Activated naive CD4-positive, alpha-beta T cell (primary cell): ENCODE measurements at places on chromosomes 6 and 20.

DNA sequence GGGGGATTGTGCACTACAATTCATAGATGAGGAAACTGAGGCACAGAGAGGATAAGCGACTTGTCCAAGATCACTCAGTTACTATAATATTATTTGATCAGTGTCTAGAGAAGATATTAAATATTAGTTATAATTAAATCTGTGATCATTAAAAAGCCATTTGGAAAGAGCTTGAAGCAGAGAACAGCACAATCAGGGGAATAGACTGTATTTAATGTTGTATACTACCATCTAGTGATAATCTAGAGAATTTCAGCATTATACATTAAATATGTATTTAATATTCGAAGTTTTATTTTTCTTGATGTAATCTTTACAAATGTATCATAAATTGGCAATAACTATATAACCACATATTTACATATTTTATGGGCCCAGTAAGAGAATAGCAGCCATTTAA is 20.1 kb upstream of the MTCL3 start:
- DNase-seq = no peak

DNA sequence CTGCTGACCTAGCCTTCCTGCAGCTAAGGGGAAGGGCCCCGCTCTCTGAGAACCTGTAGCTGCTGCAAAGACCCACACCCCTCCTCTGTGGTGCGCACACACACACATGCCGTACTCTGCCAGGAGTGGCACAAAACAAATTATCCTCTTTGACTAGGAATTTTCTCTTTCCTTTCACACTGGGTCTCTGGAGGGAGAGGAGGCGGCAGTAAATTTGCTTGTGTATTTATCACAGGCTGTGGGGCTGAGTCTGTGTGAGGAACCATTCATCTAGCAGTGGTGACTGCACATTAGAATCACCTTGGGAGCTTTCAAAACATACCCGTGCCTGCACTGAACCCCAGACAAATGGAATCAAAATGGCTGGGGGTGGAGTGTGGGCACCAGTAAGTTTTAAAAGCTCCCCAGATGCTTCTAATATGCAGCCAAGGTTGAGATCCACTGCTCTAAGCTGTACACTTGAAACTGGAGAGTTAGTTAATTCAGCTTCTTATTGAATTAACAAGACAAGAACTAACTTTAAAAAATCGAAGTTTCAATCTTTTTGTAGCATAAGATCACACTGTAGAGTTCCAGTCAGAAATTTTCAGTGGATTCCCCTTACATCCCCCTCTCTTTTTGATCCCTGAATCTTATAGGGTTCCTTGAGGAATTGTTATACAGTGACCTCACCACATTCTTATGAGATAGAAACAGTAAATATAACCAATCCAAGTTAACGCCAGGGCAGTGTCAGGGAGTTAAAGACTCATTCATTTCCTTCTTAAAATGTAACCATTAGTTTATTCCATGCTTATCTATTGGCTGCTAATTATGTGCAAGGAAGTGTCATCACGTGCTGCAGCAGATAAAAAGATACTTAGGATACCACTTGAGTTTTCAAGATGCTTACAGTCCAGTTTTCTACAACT is 29.8 kb upstream of the GMDS start:
- no peak for DNase-seq

DNA sequence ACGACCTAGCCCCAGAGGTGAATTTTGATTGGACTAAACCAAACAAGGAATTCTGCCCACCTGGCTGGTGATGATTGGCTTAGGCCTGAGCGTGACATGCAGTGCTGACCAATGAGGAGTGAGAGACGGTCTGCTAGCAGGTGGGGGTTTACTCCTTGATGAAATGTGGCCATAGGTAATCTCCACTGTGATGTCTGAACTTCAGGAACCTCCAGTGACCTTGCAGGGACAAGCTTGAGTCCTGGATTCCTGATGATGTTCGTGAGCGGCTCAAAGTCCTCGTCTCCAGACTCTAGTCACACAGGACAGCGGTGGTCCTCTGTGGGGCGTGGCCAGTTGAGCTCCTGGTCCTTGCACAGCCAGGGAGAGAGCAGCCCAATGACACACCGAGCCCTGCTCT is 8.4 kb downstream of the VSX1 start:
- DNase-seq = no peak

GRCh38 chr6:158761746-158762145 is 57.4 kb downstream of the EZR start:
- DNase-seq = no peak

DNA sequence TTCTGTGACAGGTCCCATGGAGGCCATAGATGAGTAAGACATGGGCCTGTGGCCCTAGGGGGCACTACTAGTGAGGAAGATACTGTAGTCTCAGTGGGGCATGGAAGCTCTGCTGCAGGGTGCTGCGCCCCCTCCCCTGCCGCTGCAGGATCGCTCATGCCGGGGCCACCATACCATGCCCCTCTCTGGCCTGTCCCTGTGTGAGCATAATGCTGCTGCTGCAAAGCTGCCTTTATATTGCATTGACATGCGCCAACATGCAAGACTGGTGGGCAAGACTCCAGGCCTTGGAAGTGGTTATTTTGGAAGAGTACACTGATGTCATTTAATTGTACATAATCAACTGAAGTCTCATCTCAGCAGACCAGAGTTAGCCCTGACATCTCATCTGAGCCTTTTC is 60.0 kb downstream of the TOX2 start:
- DNase-seq = no peak

DNA sequence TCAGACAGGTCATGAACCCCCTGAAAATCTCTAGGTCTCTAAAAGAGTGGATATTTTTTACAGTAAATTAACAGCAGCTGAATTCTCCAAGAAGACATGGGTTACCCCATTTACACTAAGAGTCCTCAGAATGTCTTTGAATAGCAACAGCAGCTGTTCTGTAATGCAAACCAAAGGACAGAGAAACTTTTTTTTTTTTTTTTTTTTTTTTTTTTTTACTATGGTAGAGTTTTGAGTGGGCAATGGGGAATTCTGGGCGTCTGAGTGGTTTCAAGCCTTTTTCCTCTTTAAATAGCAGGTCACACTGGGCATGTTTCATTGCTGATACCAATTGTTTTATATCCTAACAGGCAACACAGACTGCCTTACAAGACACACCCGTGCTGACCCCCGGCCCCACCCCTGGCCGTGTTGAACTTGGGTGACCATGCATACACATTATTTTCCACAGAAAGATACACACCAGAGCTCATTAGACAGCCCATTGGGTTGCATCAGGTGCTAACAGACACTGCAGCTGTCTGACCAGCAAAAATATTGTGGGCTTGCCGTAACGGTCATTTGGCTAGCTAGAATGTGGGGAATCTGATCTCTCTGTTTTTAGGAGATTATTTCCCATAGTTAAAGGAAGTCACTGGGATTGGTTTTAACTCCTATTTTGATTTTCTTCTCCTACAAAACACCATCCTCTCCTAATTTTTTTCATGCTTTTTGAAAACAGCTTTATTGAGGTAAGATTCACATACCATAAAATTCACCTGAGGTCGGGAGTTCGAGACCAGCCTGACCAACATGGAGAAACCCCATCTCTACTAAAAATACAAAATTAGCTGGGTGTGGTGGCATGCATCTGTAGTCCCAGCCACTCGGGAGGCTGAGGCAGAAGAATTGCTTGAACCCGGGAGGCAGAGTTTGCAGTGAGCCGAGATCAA is 26.7 kb upstream of the IRF4 start:
- no peak for DNase-seq

GRCh38 chr6:18359237-18359885 is 27.8 kb upstream of the RNF144B start:
- no peak for DNase-seq

- DNase-seq = peak; percentile 16
Observed at GRCh38 chr20:24100370-24101011, 111.9 kb upstream of the GGTLC1 start.
